Osteocyte (in vitro differentiated cells): ENCODE measurements at places on chromosomes 3 and 15. TPM values are rescaled to one million over a fixed set of nuclear protein-coding genes. Genes with fewer than 3 reads are reported as not detected.

GRCh38 chr15:36495456-36495991, 83.9 kb upstream of the CDIN1 start:
- H3K27ac ChIP-seq: no peak overlapping the region
- H3K4me3 ChIP-seq: no peak overlapping the region
- H3K27me3 ChIP-seq: no peaks in the 10 kb centered on the region
- no peaks in the 10 kb centered on the region for H3K36me3 ChIP-seq

GRCh38 chr15:33547876-33548275, 237.1 kb downstream of the RYR3 start:
- no peak for DNase-seq
- H3K27me3 ChIP-seq: no peaks in the 10 kb centered on the region
- H3K36me3 ChIP-seq: no peaks in the 10 kb centered on the region
- no peak overlapping the region for H3K27ac ChIP-seq

GRCh38 chr3:183807209-183807728, 18.1 kb downstream of the MAP6D1 start:
- no peak overlapping the region for H3K27ac ChIP-seq
- peaks cover 65% of the 10 kb centered on the region for H3K36me3 ChIP-seq
- no peak overlapping the region for H3K4me3 ChIP-seq
- no peak for DNase-seq
- no peaks in the 10 kb centered on the region for H3K27me3 ChIP-seq

PPP1R14D gene
- not detected in 2 replicates for total RNA-seq

SH2D7 gene
- not detected in 2 replicates for total RNA-seq
